ENCODE measurements at places on chromosomes 4 and X.

DNA sequence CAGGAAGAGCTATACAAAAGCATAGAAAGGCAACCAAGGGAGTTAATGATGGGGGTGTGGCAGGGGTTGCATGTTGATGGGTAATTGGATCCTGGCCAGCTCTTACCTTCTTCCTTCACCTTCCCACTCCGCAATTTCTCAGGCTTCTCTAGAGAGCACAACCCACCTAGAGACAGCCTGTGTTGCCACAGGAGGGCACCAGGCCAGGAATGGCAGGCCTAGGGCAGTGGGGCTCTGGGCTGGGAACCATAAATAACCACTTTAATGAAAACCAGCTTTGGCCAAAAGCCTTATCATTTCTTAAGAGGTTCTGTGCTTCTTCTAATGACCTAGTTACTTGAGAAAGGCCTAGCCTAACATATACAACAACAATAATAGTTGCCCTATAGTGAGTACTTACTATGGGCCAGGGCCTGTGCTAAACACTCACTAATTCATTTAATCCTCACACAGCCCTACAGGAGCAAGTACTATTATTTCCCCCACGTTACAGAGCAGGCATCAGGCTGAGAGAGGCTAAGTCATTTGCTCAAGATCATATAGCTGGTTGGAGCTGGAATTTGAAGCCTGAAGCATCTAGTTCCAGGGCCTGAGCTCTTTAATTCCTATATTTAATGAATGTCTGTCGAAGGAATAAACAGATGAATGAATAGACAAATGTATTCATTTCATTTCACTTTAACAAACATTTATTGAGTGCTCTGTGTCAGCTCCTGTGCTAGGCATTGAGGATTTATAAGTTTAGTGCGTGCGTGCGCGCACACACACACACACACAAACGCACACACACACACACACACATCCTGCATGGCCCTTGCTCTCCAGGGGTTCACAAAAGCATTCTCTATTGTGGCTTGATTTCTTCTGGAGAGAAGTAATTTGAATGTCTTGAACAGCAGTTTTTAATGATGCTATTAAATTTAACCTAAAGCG is 66.8 kb downstream of the RTL9 start:
- no peak for DNase-seq

- DNase-seq = no peak
These were observed 49.1 kb downstream of the PRKG2 start for GRCh38 chr4:81165861-81166430.

GRCh38 chrX:48473704-48473990 is 2.4 kb upstream of the FTSJ1 start:
- no peak for DNase-seq

DNA sequence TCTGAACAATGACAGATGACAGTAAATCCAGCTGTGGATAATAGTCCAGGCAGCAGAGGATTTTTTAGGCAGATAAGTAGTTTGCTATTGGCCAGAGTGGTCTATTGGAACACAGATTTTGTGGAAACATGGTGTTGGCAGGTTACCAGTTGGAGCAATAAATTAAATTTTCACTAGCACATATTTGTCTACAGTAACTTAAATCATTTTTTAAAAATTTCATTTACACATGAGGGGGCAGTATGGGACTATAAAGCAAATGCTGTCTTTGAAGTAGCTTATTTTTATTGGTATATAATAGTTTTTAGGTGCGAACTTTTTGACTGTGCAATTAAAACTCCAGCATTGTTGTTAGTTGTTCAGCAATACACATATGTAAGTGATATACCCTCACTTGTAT is 289.8 kb downstream of the ARHGAP10 start:
- DNase-seq = no peak

- no peak for DNase-seq
These were observed 240.5 kb upstream of the ANKRD50 start for GRCh38 chr4:124953061-124953460.

- DNase-seq = no peak
These were observed 125.5 kb downstream of the OPHN1 start for GRCh38 chrX:68307769-68308168.

DNA sequence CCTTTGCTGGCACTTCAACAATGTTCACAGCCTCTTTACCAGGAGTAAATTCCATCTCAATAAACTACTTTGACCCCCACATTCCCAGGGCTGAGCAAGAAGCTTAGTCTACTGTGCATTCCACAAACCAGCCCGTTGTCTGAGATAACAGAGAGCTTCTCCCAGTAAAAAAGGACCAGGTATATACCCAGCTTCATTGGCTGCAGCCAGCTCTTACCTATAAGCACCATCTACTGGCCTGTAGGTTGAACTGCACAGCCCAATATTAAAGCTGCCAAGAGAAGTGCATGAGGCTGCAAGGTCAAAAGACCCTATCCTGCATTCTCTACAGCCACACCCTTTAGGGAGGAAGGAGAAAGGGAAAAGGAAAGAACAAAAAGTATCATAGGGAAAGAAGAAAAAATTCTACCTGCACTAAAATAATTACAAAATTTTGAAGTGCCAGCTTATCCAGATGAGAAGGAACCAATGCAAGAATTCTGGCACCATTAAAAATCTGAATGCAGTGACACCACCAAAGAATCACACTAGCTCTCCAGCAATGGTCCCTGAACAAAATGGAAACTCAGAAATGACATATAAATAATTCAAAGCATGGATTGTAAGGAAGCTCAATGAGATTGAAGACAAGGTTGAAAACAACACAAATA is 45.7 kb upstream of the INTU start:
- no peak for DNase-seq

DNA sequence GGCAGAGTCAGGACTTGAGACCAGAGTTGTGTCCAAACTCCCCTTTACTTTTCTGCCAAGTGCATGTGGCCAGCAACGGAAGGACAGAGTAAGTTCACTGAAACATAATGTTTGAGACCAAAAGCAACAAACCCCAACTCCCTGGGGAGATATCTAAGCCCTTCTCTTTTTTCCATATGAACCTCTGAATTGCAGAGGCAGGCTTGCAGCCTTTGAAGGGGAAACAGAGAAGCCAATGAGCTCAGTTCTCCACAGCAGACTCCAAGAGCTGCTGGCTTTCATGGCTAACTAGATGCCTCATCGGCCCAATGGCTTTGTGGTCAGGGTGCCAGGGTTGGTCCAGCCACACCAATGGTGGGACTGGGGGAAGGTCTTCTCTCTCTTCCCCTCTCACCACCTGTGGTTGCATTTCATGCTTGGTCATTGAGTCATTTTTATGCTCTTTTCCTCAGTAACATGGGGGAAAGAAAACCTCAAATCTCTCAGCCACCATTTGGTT is 34.0 kb downstream of the STARD8 start:
- no peak for DNase-seq

DNA sequence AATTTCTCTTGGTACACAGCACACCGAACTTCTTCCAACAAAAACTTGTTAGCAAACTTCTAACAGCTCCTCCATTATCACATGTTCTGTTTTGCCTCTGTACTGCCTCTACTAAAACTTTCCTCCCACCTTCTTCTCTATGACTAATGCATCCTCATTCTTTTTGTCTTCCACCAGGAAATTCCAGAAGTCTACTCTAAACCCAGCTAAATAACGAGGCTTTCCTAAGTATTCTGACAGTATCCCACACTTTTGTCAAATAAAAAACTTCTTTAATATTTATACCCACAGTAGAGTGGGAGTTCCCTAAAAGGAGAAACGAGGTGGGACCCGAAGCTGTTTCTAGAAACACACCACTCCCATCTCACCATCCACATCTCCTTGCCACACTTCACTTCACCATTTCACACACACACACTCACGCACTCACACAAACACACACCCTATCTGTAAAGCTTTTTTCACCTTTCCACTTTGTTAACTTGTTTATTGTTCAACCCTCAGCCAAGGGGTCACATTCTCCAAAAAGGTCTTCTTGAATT is 280.3 kb downstream of the ARAP2 start:
- no peak for DNase-seq

DNA sequence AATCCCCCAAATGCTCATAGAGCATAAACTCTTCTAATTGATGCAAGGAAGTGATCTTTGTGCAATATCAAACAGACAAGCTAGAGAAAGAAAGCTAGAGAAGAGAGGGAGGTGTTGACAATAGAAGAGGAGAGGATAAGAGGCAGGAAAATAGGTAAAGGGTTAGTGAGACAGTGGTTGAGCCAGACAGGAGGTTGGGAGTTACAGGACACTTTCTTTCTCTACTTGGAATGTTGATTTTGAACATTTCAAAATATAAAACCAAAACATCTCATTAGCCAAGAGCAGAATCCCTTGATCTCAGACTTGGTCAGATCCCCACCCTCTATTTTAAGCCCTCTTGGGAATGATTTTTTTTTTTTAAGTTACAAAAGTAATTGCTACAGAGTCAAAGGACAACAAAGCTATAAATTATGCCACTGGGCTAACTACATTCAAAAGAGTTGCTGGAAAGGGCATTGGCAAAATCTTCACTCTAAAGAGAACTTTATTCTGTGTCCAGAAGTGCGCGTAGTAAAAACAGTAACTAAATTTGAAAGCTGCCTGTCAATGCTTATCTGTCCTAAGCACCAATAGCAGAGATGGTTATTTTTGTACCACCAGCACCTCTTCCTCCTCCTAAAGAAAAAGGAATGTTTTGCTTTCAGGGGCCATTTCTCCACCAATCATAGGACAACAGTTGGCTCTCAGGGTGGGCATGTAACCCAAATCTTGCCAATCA is 133.8 kb downstream of the PDGFC start:
- no peak for DNase-seq

GRCh38 chr4:77501240-77501639 is 104.4 kb upstream of the CXCL13 start:
- no peak for DNase-seq

GRCh38 chr4:22055954-22056353 is 107.4 kb upstream of the KCNIP4 start:
- DNase-seq = no peak

- no peak for DNase-seq
These were observed 158.7 kb downstream of the SPRY1 start for GRCh38 chr4:123555233-123555806.

DNA sequence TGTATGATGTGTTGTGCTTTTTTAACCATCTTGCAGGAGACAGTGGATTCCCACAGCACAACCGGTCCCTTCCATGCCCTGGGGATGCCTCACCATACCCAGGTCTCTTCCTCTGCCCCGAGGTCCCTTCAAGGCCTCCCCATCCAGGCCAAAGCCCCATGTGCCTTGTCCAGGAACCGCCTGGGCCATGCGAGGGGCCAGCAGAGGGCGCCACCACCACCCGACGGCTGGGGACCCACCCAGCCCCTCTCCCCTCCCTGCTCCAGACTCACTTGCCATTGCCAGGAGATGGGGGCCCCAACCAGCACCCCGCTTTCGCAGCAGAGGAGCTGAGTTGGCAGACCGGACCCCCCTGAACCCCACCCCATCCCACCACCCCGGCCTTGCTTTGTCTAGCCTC is 485.5 kb downstream of the TRAM1L1 start:
- DNase-seq = peak; percentile 8

DNA sequence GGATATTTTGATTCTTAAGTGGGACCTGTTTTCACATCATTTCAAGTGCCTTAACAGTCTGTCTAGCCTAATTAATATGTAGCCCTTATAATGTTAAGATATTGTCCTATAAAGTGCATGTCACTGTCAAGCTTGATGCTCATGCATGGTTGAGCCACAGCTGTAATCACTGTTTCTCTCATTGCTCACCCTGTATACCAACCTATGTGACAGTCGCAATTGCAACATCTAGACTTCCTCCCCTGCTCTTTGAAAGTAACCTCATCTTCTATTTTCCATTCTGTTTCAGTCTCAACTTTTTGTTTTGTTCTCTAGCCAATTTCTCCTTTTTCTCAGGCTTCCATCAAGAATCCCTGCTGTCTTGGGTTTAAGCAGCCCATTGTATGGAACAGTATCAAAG is 24.4 kb upstream of the MSL3 start:
- no peak for DNase-seq

DNA sequence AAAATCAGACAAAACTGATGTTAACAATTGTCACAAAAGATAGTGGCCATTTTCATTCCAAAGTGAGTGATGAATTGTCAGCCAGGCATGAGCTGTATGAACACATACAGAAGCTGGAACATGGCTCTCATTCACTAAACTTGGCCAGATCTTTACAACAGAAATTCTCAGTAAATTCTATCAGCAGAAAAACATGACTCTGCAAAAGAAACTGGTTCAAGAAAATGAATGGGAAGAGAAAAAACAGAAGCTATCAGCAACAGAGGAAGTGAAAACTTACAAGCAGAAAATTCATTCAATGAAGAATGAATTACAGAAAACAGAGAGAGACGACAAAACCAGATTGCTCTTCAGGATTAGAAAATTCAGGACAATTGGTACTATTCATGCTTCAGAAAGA is 249.6 kb downstream of the COL25A1 start:
- no peak for DNase-seq

- no peak for DNase-seq
These were observed 137.2 kb downstream of the UNC5C start for GRCh38 chr4:95411371-95412088.

DNA sequence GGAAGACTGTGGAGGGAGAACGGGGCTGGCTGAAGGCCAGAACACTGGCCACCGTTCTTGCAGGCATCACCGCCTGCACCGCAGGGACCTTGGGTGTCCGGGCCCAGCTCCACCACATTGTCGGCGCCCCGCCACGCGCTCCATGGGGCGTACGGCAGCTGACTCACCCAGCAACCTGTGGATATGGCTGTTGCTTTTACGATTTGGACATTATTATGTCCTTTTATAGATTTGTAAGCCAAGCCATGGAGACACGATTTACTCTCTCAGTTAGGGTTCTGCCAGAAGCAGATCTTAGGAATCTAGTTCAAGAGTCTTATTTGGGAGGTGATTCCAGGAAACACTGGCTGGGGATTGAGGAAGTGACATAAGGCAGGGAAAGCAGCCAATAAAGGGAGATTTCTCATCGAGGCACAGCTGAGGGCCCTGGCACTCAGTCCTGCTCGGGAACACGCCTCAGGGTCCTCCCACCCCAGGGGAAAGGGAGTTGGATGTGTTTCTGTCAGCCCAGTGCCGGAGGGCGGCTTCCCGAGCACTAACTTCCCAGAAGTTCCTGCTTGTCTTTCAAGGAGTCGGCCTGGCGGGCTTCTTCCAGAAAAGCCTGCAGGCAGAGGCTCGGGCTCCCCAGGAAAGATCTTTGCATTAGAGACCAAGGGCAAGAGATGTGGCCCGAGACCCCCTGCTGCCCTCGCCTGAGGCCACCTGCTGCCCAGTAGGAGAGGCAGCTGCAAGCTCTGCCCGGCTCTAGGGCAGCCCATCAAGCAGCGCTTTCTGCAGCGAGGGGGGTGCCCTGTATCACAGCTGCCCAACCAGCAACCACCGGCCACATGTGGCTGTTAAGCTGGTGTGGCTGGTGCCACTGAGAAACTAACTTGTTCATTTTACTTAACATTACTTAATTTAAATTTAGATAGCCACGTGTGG is 52.9 kb downstream of the CRMP1 start:
- DNase-seq = no peak

All from stimulated activated CD4-positive, alpha-beta T cell treated with anti-CD3 and anti-CD28 coated beads, Interleukin-4, amount 100 ng/mL, for 48 hours (primary cell).